ENCODE measurements at places on chromosomes 7 and 10.

DNA sequence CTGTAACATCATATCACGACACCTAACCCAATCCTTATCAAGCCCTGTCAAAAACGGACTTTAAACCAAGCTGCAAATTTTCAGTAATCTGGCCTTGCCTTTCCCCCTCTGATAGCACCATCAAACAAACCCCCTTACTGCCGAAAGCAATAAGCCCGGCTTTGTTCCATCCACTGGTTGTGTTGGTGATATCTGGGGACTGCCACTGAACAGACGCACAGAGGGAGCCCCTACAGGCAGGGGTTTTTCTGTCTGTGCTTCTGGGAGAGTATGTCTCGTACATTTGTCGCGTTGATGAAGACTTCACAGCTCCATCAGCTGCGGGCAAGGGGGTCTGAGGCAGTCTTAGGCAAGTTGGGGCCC, 550 bp upstream of the PLAU start:
- DNase-seq = no peak

DNA sequence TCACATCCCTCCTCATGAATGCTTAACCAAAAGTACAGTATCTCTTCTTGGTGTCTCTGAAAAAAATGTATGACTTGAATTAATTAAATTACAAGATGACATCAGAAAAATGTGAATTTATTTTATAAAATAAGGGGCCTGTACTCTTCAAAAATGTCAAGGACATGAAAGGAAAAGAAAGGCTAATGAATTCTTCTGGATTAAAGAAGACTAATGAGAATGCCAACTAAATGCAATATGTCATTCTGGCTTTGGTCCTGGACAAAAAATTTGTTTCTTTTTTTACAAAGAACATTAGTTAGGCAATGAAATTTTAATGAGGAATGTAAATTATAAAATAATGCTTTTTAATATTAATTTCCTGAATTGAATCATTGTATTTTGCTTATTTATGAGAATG, 1125.7 kb downstream of the DNAJB9 start:
- no peak for DNase-seq

GRCh38 chr10:71216363-71216695, 4.0 kb downstream of the UNC5B start:
- DNase-seq = no peak

DNA sequence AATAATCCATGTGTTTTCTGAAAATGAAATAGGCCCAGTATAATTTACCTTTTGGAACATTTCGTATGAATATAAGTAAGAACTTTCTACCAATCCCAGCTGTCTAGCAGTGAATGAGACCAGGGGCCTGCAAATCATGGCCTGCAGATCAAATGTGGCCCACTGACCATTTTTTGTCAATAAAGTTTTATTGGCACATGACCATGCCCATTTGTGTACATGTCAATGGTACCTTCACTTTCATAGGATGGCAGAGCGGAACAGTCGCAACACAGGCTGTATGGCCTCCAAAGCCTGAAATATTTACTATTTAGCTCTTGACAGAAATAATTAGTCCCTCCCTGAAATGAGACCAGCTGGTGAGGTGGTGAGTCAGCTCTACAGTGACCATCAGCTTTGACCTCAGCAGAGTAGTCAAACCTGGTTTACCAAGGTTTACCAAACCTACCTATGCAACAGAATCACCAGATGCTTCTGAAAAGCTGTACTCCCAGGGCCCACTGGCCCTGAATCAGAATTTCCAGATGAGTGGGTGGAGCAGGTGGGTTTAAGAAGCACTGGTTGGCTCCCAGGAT, 13.8 kb upstream of the C10orf90 start:
- no peak for DNase-seq

DNA sequence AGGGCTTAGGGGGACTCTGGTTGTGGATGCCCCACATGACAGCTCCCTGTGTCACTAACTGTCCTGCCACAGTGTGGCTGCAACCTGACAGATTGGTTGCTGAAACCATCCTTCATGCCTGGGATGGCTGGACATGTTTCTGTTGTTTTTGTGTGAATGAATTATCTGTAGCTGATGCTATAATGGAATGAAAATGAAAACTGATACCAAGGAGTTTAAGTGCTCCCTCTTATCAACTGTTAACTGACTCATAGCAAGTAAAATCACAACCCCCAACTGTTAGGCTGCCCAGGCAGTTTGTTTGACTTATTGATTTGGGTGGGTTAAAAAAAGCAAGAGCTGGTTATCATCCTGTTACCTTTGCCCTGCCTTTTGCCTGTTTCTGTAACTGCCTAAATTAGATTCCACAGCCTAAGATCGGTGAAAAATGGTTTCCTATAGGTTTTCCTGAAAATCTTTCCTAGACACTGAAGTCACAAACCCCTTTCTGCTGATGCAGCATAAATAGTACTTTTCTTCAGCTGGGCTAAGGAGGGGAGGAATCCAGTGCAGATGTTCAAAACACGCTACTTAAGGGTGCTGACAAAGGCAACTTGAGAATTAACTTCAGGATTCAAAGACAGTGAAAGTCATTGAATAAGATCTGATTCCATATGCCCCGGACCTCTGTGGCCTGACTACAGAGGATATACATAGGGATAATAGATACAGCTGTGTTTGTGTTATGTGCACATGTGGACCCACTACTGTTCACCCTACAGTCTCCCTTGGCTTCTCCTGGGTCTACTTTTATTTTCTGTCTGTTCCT, 5.7 kb downstream of the FRAT2 start:
- no peak for DNase-seq

DNA sequence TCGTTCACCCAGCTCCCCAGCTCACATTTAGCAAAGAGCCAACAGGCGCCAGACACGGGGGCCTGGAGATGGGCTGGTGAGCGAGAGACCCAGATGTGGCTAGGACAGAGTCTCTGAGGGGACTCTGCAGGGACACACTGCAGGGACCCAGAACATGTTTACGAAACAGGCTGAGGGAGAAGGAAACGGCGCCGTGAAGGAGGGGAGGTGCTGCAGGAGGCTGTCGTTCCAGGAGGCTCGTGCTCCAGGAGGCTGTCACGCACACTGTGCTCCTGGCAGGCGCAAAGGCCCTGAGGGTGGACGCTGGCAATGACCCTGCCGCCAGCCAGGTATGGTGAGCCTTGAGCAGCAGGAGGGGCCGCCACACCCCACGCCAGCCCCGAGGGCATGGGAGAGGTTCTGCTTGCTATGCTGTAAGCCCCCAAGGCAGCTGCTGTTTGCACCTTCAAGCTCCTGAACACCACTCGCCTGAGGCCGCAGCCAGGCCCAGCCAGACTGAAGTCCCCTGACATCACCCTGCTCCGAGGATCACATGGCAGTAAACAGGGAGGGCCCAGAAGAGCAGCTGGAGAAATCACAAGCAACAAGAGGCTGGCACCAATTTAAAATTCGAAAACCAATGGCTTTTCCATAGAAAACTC, 27.3 kb downstream of the ADAP1 start:
- DNase-seq = no peak

DNA sequence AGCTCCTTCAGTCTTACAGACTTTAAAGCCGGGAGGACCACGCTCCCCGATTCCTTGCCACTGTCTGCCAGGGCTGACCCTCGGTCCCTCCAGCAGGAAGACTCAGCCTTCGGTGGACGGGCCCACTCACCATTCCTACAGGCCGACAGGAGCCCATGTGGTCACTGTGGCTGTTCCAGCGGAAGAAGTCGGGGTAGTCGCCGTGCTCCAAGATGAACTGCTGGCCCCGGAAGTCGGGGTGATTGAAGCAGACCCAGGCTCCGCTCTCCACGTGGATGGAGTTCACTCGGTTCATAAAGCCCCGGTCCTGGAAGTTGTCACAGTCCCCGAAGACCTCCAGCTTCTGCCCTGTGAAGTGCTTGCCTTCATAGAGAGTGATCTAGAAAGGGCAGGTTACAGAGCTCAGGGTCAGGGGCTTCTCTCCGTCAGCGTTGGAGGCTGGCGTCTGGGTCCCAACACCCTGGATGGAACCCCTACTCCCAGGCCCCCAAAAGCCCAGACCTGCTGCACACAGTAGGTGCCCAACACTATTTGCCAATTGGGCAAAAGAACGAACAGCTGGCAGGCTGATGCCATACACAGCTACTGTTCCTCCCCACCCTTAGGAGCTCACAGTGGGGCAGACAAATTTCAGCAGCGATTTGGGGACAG, 1.9 kb downstream of the CRYGN start:
- DNase-seq = no peak

- peak; percentile 16 for DNase-seq
Observed at GRCh38 chr10:127293640-127294039, 97.2 kb upstream of the INSYN2A start.

DNA sequence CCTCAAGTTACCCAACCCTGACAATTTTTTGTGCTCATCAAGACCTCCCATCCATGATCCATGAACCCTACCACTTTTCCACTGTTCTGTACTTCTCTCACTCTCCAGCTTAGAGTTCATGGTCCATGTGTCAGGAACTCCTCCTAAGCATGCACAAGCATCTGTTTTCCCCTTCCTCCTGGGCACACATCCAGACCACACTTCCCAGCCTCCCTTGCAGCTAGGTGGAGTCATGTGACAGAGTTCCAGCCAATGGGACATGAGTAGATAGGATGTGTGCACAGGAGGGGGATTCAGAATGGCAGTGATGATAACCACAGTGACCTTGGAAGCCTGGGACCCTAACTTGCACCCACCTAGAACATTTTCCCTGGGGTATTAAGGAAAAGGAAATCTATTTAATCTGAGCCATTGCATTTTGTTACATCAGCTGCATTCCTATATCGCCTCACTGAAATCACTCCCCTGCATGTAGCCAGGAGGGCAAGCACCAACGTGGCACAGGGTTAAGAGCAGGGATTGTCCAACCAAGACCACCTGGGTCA, 9.6 kb upstream of the FRMPD2 start:
- no peak for DNase-seq

DNA sequence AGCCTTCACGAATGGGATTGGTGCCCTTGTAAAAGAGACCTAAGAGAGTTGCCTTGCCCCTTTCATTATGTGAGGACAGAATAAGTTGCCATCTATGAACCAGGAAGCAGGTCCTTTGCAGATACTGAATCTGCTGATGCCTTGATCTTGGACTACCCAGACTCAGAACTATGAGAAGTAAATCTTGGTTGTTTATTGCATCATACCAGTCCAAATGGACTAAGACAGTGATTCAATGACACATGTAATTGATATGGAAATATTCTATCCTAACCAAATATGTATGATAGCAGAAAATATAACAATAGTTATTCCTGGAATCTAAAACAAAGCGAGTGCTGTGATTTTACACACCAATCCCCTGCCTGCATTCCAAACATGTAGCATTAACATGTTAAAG, 17.0 kb upstream of the LYZL1 start:
- no peak for DNase-seq

DNA sequence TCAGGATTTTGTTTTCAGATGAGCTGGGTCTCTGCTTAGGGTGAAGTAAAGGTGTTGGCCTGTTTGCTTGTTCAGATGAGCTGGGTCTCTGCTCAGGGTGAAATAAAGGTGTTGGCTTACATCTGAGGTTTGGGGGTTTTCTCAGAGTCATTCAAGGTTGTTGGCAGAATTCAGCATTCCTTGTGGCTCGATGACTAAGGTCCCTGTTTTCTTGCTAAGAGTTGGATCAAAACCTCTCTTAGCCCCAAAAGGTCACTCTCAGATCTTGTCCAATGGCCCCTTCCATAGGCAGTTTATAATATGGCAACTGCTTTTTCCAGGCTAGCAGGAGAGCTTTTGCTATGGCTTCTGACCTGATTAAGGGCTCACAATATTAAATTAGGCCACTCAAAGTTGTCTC, 106.6 kb downstream of the ADAM22 start:
- DNase-seq = no peak

DNA sequence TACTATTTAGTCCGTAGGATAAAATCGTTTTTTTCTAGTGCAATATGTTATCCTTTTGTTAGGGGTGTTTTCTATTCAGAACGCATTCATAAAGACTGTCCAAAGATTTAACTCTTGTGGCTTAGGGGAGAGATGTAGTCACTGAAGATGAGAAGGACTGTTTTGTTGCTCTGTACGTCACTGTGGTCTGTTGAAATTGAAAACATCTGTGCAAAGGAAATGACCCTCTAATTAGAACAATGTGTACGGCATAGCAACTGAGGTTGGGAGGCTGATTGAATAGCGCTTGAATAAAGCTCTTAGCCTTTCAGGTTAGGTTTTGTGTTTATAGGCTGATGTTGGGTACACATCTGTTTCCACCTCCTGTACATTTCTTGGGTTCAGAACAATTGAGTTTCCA, 453.4 kb upstream of the AKR1E2 start:
- no peak for DNase-seq

GRCh38 chr10:27242951-27243551, 2.5 kb upstream of the ACBD5 start:
- peak; percentile 62 for DNase-seq

DNA sequence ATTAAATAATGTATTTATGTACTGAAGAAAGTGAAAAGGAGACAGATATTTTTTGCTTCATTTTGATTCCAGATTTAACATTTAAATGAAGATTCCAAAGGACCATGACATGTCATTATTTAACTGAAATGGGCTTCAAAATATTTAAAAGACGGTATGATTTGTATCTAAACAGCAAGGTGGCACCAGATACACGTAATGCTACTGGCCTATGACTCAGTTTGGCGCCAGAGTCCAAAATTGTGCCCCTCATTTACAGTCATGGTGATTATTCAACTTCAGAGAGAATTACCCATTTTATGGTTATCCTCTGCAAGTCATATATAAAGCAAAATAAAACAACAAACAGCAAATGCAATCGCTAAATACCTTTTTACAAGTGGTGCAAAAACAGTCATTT, 94.5 kb downstream of the ETV1 start:
- no peak for DNase-seq

DNA sequence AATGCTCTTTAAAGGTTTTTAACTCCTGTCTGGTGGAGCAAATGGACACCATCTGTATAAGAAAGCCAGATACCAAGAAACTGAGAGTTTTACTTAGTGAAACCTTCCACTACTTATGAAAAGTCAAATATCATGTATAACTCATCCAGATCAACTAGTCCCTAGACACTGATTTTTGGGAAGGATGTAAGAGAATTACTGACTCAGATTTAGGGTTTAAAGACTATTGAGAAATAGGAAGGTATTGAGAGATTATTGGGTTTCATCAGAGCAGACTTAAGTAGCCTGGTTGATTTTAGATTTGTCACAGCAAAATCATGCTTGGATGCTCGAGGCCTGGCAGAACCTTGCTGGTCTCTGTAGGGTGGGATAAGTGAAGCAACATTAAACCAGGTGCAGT, 3.1 kb downstream of the CSTF2T start:
- no peak for DNase-seq

- DNase-seq = peak; percentile 33
Observed at GRCh38 chr10:69362471-69362954, 54.2 kb downstream of the TACR2 start.

DNA sequence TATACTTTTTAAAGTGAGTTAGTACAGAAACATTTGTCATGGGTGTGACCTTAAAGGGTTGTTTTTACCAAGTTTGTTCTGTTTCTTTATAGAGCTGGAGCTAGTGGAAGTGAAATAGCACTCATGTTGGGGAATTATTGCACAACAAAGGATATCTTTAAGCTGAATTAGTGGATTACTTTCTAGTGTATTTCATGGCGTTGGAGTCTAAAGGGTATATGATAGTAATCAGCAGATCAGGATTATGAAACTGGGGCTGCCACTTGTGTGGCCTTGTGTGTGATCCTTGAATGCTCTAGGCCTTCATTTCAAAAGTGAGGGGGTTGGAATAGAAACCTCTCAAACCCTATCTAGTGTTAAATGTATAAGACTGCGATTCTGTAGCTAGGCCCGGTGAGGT, 123.6 kb downstream of the LYZL1 start:
- no peak for DNase-seq

- no peak for DNase-seq
Observed at GRCh38 chr7:11281953-11282352, 308.3 kb downstream of the PHF14 start.

- no peak for DNase-seq
Observed at GRCh38 chr10:85995791-85996190, 370.8 kb downstream of the GRID1 start.

- no peak for DNase-seq
Observed at GRCh38 chr7:54563329-54563916, 21.2 kb downstream of the VSTM2A start.
